Psoas muscle (tissue), 8 donors: ENCODE measurements at places on chromosomes 1 and 21. TPM values are rescaled to one million over a fixed set of nuclear protein-coding genes. Genes with fewer than 3 reads are reported as not detected.
A peak's percentile ranks its signal among the peaks of the same experiment; 100 is the strongest.

- H3K27ac ChIP-seq = no peak overlapping the region
- no peak overlapping the region for H3K4me3 ChIP-seq
- peaks cover 52% of the 10 kb centered on the region for H3K4me1 ChIP-seq
- H3K36me3 ChIP-seq = no peaks in the 10 kb centered on the region
- no peaks in the 10 kb centered on the region for H3K27me3 ChIP-seq
Observed at GRCh38 chr1:90959352-90960206, 62.3 kb downstream of the ZNF644 start.

The MNDA gene
- 1.8 TPM for total RNA-seq

DNA sequence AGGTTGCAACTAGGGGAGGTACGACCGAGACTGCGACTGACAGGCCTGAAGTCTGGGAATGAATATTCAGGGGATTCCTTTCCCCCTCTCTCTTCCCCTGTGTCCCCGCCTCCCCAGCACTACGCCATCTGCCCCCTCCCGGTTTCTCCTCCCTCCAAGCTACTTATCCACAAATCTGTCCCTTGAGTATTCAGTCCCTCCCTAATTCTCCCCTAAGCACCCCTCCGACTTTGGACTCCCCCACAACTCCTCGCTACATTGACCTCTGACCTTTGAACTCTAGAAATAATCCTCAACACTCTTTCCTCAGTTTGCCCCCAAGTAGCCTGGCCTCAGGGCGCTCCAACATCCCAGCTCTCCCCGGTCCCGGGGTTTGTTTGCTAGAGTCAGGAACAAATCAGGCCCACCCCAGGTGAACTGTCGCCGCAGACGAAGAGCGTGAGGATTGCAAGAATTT, 393 bp downstream of the LYSMD1 start:
- DNase-seq = peak; percentile 52
- H3K36me3 ChIP-seq = peaks cover 41% of the 10 kb centered on the region
- H3K4me3 ChIP-seq = peak overlapping the region; percentile 80

DNA sequence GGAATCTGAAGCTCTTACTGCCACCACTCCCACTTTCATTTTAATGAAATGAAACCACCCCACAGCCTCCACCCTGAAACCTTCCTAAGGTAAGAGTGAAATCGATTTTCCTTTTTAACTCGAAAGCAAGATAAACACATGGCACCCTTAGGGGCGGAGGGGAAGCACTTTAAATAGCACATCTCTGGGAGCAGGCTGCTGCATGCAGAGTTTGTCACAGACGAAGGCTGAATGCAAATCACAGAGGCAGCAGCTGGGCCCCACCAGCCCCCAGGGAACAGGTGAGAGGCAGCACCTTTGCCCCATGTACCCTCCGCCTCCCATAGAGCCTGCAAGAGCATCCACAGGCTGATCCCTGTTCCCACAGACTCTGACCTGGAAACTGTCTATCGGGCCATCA, 60.0 kb upstream of the GRIK3 start:
- no peak overlapping the region for H3K4me3 ChIP-seq
- H3K4me1 ChIP-seq = no peaks in the 10 kb centered on the region
- H3K27me3 ChIP-seq = no peaks in the 10 kb centered on the region
- H3K27ac ChIP-seq = no peak overlapping the region

GRCh38 chr1:107920561-107920960, 44.4 kb downstream of the VAV3 start:
- H3K27ac ChIP-seq = no peak overlapping the region
- no peaks in the 10 kb centered on the region for H3K4me1 ChIP-seq
- H3K36me3 ChIP-seq = no peaks in the 10 kb centered on the region
- no peak for DNase-seq
- H3K27me3 ChIP-seq = no peaks in the 10 kb centered on the region

The BARHL2 gene
- not detected for total RNA-seq

The CLDN17 gene
- not detected for total RNA-seq

The ZNF593OS gene
- total RNA-seq = 2.2 TPM

The LCE1B gene
- total RNA-seq = not detected
